Fibroblast of upper back skin (primary cell): ENCODE measurements at places on chromosomes 5 and 9.

- DNase-seq: no peak
Measured at GRCh38 chr5:14281746-14282181, 138.6 kb downstream of the TRIO start.

- peak; percentile 77 for DNase-seq
Measured at GRCh38 chr9:77386187-77386586, 208.9 kb downstream of the VPS13A start.

DNA sequence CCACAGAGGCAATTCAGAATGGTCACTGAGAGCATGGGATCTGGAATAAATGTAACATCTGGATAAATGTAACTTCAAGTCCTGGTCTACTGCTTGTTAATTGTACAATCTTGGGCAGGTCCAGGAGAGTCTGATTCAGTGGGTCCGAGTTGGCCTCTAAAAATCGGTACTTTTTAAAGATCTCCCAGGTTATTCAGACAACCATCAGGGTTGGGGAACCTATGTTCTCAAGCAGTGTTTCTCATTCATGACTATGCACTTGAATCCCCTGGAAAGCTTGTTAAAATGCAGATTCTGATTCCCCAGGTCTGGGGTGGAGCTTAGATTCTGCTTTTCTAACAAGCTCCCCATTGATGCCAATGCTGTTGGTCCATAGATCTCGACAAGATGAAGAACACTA, 14.8 kb downstream of the ANXA1 start:
- DNase-seq: no peak

- peak; percentile 20 for DNase-seq
Measured at GRCh38 chr5:120372899-120373298, 91.2 kb upstream of the PRR16 start.

GRCh38 chr5:138408023-138408422, 30.8 kb upstream of the REEP2 start:
- no peak for DNase-seq

- DNase-seq: no peak
Measured at GRCh38 chr9:132858751-132859150, 19.3 kb downstream of the AK8 start.

DNA sequence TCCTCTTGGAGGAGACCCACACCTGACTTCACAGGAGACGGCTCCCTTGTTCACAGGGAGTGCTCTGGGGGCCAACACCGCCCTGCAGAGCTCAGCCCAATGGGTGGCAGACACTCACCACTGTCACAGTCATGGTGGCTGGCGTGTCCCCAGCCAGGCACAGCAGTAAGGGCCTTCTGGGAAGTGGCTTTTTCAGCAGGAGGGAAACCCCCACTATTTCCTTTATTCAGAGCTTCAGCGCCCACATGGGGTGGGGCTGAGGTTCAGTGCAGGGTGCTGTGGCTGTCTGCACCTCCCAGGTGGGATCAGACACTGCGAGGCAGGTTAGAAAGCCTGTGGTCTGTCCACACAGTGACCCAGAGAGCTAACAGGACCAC, 3.6 kb upstream of the SNAPC4 start:
- DNase-seq: no peak

GRCh38 chr5:125421006-125421405, 674.6 kb upstream of the ZNF608 start:
- no peak for DNase-seq

GRCh38 chr5:138035605-138036537, 3.0 kb upstream of the FAM13B start:
- peak; percentile 87 for DNase-seq

DNA sequence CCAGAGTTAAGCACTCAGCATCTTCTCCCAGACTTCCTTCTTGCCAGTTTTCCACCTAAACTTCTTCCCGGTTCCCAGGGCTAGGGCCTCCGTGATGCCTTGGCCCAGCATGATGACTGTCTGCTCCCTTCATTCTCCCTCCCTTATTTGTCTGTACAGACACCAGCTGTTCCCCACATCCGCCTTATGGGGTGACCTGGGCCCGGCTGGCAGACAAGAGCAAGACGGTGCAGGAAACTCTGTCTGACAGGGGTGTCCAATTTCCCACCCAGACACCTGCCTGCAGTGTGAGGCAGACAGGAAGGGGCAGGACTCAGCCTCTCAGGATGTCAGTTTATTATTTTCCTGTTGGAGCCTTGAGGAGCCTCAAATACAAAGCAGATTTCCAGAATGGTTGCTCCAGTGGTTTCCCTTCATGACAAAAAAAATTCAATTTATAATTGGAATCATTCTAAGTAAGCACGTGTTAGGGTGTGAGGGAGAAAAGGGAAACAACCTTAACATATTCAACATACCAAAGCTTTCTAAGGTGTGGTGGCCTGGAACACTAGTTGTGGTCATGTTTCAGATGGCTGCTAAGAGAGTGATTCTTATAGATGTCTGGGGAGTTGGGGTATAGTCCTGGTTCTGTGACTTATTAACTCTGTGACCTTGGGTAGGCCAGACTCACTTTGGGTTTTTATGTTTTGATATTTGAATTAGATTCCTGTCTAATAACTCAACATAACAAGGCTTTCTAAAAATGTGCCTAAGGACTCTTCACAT, 234.5 kb downstream of the PAPPA start:
- DNase-seq: peak; percentile 31

DNA sequence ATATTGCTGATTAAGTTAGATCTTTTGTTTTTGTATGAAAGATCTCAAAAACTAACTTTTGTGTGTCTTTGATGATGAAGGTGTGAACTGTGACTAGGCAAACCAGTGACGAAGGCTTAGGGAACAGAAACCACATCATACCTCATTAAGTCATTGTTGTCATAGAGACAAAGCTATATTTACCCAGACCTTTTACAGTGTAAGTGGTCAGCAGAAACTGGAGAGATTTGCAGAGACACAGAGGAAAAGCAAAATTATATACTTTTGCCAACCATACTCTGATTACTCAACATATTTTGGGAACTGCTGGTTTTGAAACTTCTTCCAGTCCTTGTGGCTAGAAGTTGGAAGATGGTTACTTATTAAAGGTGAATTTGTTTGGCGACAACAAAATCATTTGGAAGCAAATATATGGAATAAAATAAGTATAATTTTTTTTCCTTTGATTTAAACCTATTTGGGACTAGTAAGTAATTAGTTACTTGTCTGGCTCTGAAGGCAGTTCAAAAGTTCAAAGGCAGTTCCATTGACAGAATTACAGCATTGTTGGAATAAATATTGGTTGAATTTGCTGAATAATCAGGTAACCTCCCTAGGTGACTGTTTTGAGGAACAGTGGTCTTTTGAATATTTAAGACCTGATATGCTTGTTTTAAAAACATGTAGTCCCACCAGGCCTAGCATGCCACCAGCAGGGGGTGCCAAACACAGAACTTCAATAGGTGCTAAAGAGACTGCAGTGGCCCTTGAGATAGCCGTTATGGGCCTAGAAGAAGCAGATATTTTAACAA, 103.8 kb downstream of the RPS23 start:
- peak; percentile 51 for DNase-seq

DNA sequence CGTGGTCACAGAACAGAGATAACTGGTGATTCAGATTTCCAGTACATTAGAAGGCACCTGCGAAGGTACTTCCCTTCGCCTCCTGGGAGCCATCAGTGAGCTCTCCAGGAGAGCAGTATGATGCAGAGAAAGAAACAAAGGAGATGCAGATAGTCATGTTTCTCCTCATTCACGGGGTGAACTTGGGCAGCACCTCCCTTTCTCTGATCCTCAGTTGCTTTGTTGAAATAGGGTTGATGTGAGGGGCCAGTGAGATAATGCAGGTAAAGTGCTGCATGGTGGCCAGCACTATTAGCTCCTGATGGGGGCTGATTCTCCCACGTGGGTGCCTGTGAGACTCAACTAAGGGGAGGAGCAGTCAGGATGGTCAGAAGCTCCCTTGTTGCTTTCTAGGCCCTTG, 46.6 kb upstream of the ZNF169 start:
- DNase-seq: no peak

- DNase-seq: peak; percentile 50
Measured at GRCh38 chr9:106921341-106921899, 58.5 kb downstream of the ZNF462 start.

- peak; percentile 64 for DNase-seq
Measured at GRCh38 chr5:141369994-141370848, at the start of gene PCDHGB3. PCDHGB3 (plus strand) TSS chr5:141370242; CDS start chr5:141370395, 153 bp downstream.

- no peak for DNase-seq
Measured at GRCh38 chr9:84254972-84255371, 85.6 kb downstream of the SLC28A3 start.

- DNase-seq: no peak
Measured at GRCh38 chr5:133662578-133662977, 50.2 kb upstream of the FSTL4 start.

DNA sequence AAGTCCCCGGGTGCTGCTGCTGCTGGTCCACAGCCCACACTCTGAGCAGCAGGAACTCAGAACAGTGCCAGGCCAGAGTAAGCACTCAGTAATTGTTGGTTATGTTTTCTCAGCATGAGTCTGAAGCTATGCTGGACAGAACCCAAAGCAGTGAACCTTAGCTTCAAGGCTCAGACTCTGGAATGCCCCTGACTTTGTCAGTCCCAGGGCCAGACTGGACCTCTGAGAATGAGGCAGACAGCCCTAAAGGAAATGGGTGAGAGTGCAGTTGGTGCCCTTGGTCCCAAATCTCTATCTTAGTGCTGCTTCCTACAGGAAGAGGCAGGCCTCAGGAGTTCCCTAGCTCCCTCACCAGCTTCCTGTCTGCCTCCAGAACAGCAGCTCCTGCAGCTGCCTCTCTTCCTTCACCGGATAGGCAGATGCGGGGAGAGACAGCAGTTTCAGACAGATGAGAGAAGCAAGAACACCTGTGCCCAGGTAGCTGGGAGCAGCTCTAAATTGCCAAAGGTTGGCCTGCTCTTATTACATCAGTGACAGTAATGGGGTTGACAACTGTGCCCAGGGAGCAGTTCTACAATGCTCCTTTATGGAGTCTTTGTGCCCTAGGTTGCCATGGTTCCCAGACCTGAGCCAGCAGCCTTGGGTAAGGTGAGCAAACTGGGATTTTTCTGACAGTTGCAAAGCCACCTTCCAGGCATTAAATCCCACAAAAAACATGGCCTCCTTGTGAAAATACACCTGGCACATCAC, 82.2 kb upstream of the CXCL14 start:
- peak; percentile 1 for DNase-seq

DNA sequence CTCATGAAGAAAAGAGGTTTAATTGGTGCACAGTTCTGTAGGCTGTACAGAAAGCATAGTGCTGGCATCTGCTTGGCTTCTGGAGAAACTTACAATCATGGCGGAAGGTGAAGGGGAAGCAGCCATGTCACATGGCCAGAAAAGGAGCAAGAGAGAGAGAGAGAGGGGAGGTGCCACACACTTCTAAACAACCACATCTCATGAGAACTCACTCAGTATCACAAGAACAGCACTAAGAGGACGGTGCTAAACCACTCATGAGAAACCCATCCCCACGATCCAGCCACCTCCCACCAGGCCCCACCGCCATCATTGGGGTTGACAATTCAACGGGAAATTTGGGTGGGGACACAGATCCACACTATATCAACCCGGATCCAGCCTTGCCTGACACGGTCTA, 28.8 kb upstream of the IER5L start:
- no peak for DNase-seq

DNA sequence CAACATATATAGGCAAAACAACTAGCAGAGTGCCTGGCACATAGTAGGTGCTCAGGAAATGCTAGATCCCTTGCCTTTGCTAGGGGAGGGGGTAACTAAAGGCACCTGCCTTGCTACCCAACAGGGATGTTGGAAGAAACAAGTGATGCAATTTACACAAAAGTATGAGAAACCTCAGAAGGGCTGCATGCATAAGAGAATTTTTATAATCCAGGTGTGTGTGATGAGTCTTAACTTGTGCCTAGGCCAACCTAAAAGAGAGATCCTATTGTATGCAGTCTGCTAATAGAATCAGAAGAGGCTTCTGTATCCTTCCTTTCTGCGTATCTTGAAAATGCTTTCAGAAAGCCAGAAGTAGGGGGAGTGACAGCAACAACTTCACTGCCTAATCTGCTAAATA, 135.9 kb downstream of the SLIT3 start:
- no peak for DNase-seq

DNA sequence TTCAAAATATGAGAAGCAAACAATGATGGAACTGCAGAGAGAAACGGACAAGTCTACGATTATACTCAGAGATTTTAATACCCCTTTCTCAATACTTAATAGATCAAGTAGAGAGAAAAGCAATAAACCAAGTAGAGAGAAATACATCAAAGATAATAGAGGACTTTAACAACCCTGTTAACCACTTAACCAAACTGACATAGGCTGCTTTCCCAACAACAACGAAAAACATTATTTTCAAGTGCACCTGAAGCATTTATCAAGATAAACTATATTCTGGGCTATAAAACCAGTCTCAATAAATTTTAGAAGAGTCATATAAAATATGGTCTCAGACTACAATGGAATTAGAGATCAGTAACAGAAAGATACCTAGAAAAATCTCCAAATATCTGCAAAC, 67.4 kb downstream of the GNAQ start:
- no peak for DNase-seq

DNA sequence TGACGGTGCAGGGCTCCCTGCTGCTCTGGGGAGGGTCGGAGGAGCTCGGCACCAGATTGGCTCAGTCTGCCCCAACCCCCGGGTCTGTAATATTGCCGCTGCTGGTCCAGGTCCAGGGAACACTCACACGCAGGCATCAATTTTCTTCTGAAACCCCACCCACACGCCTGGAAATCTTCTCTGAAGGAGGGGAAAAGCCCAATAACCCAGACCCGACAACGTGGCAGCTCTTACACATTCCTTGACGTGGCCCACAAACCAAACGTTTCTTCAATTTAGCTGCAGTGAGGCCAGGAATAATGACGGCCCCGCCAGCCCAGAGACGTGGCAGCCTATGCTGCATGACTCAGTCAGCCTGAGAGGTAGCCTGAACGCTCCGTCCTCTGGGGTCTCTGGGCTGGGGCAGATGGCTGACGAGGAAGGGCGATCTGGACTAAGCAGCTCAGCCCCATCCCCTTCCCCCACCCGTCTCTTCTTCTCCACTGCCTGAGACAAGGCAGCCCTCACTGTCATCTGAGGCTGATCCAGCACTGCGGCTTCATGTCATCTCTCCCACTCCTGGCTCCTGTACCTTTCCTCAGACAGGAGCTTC, 9.9 kb upstream of the SPARC start:
- DNase-seq: peak; percentile 100
